ENCODE measurements at places on chromosomes 2 and 18. TPM values are rescaled to one million over a fixed set of nuclear protein-coding genes. Genes with fewer than 3 reads are reported as not detected.

KRTCAP3 gene
- 6.4 TPM for total RNA-seq

GPR39 gene
- not detected for total RNA-seq

DSC3 gene
- total RNA-seq: not detected

SLC9A2 gene
- not detected for total RNA-seq

AFF3 gene
- 0.09 TPM for total RNA-seq

CPO gene
- total RNA-seq: not detected

LONRF2 gene
- total RNA-seq: 0.15 TPM

AQP4 gene
- total RNA-seq: not detected

FKBP7 gene
- 4.6 TPM for total RNA-seq

HJURP gene
- total RNA-seq: 145 TPM

SH3RF3 gene
- total RNA-seq: 0.06 TPM

TP53I3 gene
- total RNA-seq: 6.3 TPM

KHK gene
- 8.8 TPM for total RNA-seq

SNORC gene
- 1.8 TPM for total RNA-seq

CFAP65 gene
- not detected for total RNA-seq

ALLC gene
- not detected for total RNA-seq

RRM2 gene
- 648 TPM for total RNA-seq

LRRTM4 gene
- total RNA-seq: not detected

EVX2 gene
- total RNA-seq: not detected

MAP4K4 gene
- 45.9 TPM for total RNA-seq

SP140 gene
- total RNA-seq: 142 TPM

FER1L5 gene
- not detected for total RNA-seq

KYNU gene
- not detected for total RNA-seq
